ENCODE measurements at places on chromosomes 5 and 9. TPM values are rescaled to one million over a fixed set of nuclear protein-coding genes. Genes with fewer than 3 reads are reported as not detected.
A peak's percentile ranks its signal among the peaks of the same experiment; 100 is the strongest.

The C1QTNF2 gene
- total RNA-seq = 0.53 TPM

DNA sequence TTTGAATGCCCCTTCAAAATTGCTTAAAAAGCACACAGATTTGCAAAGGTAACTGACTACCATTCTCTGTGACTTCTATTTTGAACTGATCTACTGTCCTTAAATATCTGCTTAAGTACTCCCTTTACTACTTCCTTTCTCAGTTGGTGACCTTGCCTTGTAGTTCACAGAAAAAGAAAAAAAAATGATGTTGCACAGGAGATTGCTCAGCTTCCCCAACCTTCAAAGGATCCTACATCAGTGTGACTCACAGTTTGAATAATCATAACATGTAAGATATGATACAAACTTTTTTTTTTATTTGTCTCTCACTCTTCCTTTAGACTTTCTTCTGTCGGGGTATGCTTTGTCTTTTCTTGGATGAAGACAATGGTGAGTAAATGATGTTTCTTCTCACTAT, 1029.6 kb downstream of the CDH12 start:
- H3K4me3 ChIP-seq = no peak overlapping the region
- no peaks in the 10 kb centered on the region for H3K36me3 ChIP-seq
- no peaks in the 10 kb centered on the region for H3K4me1 ChIP-seq
- H3K27ac ChIP-seq = no peak overlapping the region
- DNase-seq = no peak

DNA sequence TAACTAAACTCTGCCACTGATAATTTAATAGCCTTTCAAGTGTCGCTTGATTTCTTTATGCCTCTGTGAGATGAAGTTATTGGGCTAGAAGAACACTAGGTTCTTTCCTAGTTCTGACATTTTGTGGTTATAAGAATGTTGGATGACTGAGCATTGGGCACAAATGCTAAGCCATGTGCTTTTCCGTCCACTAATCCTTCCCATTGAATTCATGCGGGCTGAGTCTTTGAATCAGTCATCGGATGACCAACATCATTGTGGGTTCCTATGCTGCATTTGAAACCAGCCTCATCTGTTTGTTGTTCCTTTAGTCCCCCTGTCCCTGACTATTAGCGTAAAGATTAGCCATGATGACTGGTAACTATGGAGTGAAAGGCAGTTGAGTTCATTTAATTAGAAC, 58.5 kb downstream of the ALDH1A1 start:
- DNase-seq = no peak
- H3K4me1 ChIP-seq = no peaks in the 10 kb centered on the region

DNA sequence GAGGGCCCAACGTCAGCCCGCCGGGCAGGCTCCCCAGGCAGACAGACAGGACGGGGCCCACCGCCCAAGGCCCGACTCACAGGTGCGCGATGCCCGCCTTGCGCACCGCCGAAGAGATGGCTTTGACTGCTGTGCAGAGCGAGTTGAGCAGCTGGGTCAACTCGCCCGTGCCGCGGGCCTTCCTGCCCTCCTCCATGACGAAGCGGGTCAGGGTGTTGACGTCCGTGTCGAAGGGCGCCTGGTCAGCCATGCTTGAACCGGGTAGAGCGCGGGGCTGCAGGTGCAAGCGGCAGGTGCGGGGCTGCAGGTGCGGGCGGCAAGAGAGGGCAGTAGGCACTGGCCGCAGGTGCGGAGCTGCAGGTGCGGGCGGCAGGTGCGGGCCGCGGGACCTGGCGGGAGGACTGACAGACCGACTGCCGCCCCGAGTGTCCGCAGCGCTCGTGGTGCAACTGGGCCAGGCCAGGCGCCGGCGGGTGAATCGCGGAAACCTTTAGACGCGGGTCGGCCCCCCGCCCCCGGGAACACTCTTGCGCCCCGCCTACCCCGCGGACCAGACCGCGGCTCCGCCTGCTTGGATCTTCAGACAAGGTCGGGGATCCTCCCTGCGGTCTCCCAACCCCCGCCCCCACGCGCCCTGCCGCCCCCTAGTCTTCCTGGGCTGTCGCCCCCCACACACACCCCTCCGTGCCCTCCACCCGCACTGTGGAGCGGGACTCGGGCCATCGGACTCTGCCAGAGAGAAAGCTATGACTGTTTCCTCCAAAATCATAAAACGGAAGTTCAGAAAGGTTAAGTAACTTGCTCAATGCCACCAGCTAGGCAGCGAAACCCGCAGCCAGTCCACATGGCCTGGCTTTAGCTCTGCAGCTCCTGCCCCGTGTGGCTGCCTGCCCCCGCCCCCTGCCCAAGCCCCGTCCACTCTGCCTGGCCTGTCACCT, at the start of gene FBP1:
Gene FBP1, minus strand, starts transcription at position 458 of the 938 bp plus-strand sequence. Its CDS starts 208 bp downstream, at position 250.
- H3K27me3 ChIP-seq = no peaks in the 10 kb centered on the region
- H3K27ac ChIP-seq = no peak within 1 kb of the TSS
- peaks cover 5% of the 10 kb centered on the region for H3K4me1 ChIP-seq
- no peak for DNase-seq
- H3K36me3 ChIP-seq = no peaks in the 10 kb centered on the region

GRCh38 chr5:131810510-131811249, 13.9 kb upstream of the FNIP1 start:
- no peak for DNase-seq
- no peaks in the 10 kb centered on the region for H3K36me3 ChIP-seq
- H3K4me1 ChIP-seq = no peaks in the 10 kb centered on the region
- H3K4me3 ChIP-seq = no peak overlapping the region
- H3K27ac ChIP-seq = no peak overlapping the region
- no peaks in the 10 kb centered on the region for H3K27me3 ChIP-seq

The ARHGEF39 gene
- 0.18 TPM for total RNA-seq

GRCh38 chr5:132251220-132251725, 6.2 kb upstream of the PDLIM4 start:
- H3K27ac ChIP-seq = no peak overlapping the region
- no peaks in the 10 kb centered on the region for H3K36me3 ChIP-seq
- no peaks in the 10 kb centered on the region for H3K27me3 ChIP-seq
- peaks cover 5% of the 10 kb centered on the region for H3K4me1 ChIP-seq

The SAPCD2 gene
- total RNA-seq = 0.57 TPM

The SPACA9 gene
- total RNA-seq = 8.9 TPM

DNA sequence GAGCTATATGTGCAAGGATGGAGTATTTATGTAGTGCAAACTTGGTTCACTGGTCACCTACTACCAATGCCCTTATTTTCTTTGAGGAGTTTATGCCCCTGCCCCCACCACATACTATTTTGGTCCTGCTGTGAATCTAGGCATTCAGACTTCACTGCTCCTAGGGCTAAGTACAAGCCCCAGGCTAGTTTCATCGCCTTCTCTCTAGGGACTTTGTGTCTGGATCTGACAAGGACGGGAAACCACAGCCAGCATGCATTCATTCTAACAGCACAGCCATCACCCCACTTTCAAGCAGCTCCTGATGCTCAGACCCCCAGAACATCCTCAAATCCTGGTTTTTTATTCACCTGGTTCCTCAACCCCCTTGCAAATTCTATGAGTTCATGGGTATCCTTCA, 56.8 kb downstream of the DRD1 start:
- DNase-seq = no peak
- no peaks in the 10 kb centered on the region for H3K4me1 ChIP-seq
- no peak overlapping the region for H3K27ac ChIP-seq

The ZBTB43 gene
- 14.8 TPM for total RNA-seq

The SEMA4D gene
- total RNA-seq = 19.0 TPM

- H3K36me3 ChIP-seq = no peaks in the 10 kb centered on the region
- DNase-seq = no peak
- no peaks in the 10 kb centered on the region for H3K27me3 ChIP-seq
- no peaks in the 10 kb centered on the region for H3K4me1 ChIP-seq
- no peak overlapping the region for H3K27ac ChIP-seq
- H3K4me3 ChIP-seq = peak overlapping the region; percentile 79
These were observed 1.6 kb downstream of the HINT1 start for GRCh38 chr5:131163276-131164119.

- no peaks in the 10 kb centered on the region for H3K36me3 ChIP-seq
- peak overlapping the region; percentile 45 for H3K4me3 ChIP-seq
- peak; percentile 87 for DNase-seq
- no peaks in the 10 kb centered on the region for H3K27me3 ChIP-seq
- H3K4me1 ChIP-seq = peaks cover 21% of the 10 kb centered on the region
These were observed 4.6 kb upstream of the MYOZ3 start for GRCh38 chr5:150656191-150657132.

GRCh38 chr9:123406691-123407216, 50.8 kb downstream of the CRB2 start:
- H3K27me3 ChIP-seq = no peaks in the 10 kb centered on the region
- H3K27ac ChIP-seq = no peak overlapping the region
- no peaks in the 10 kb centered on the region for H3K36me3 ChIP-seq

GRCh38 chr5:1493413-1493812, 30.3 kb downstream of the LPCAT1 start:
- DNase-seq = no peak
- no peak overlapping the region for H3K4me3 ChIP-seq
- H3K27ac ChIP-seq = no peak overlapping the region
- no peaks in the 10 kb centered on the region for H3K4me1 ChIP-seq
- H3K27me3 ChIP-seq = no peaks in the 10 kb centered on the region
- H3K36me3 ChIP-seq = no peaks in the 10 kb centered on the region

GRCh38 chr5:73280386-73280785, 107.4 kb downstream of the TMEM174 start:
- no peaks in the 10 kb centered on the region for H3K27me3 ChIP-seq
- H3K27ac ChIP-seq = no peak overlapping the region
- DNase-seq = no peak
- peaks cover 1% of the 10 kb centered on the region for H3K4me1 ChIP-seq

The FREM1 gene
- total RNA-seq = 0.95 TPM

The BTNL8 gene
- total RNA-seq = not detected

The PTGES gene
- total RNA-seq = 5.1 TPM

The CMBL gene
- total RNA-seq = 56.9 TPM

GRCh38 chr5:180866985-180867384, 5.9 kb upstream of the ZFP62 start:
- no peaks in the 10 kb centered on the region for H3K36me3 ChIP-seq
- no peak overlapping the region for H3K27ac ChIP-seq
- no peak overlapping the region for H3K4me3 ChIP-seq

The AGXT2 gene
- not detected for total RNA-seq

- no peak for DNase-seq
- no peaks in the 10 kb centered on the region for H3K27me3 ChIP-seq
- no peaks in the 10 kb centered on the region for H3K36me3 ChIP-seq
- H3K4me3 ChIP-seq = no peak overlapping the region
These were observed 4.0 kb upstream of the GADD45G start for GRCh38 chr9:89600831-89601230.

The PCDHGB7 gene
- 22.9 TPM for total RNA-seq

The NOP16 gene
- total RNA-seq = 19.9 TPM

DNA sequence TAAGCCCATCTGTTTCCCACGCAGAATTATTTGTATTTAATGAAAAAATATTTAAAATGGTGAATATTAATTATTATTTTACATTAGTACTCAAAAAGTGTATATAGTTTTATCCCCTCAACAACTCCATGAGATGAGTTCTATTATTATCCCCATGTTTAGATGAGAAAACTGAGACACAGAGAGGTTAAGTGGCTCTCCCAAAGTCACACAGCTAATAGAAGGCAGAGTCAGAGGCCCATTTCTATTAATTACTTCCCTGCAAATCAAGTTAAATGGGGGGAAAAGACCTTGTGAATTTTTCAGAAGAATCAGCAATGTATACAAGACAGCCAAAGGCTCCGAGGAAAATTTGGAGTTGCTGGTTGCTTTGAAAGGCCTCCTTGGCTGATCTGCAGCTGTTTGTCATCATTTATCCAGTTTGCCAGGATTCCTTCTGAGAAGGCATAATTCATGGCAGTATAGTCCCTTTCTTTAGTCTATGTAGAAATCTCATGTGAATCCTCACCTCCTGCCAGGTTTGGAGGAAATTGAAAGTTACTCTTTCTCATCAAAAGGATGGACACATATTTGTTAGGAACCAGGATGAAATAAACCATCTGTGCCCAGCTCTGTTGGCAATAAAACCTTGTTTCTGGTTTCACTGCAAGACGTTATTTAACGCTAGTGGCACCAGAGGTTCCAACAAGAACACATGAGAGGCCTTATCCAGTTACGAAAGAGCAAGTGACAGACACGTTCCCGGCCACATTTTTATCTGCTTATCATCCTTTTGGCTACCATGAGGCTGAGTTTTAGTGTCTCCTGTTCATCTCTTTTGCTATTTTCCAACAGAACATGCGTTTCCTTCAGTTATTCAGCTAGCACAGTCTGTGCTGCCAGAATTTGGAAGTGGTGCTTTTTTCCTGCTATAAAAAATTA, 621 bp downstream of the FYB1 start:
- H3K4me3 ChIP-seq = no peak overlapping the region
- no peak for DNase-seq
- H3K4me1 ChIP-seq = no peaks in the 10 kb centered on the region

DNA sequence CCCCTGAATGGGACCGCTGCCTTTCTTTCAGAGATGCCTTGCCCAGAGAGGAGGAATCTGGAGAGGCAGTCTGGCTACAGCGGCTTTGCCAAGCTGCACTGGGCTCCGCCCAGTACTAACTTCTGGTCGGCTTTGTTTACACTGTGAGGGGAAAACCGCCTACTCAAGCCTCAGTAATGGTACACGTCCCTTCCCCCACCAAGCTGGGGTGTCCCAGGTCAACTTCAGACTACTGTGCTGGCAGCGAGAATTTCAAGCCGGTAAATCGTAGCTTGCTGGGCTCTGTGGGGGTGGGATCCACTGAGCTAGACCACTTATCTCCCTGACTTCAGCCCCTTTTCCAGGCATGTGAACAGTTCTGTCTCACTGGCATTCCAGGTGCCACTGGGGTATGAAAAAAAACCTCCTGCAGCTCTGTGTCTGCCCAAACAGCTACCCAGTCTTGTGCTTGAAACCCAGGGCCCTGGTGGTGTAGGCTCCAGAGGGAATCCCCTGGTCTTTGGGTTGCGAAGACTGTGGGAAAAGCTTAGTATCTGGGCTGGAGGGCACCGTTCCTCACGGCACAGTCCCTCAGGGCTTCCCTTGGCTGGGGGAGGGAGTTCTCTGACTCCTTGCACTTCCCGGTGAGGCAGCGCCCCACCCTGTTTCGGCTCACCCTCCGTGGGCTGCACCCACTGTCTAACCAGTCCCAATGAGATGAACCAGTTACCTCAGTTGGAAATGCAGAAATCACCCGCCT, 171.2 kb downstream of the CWC27 start:
- H3K27me3 ChIP-seq = no peaks in the 10 kb centered on the region
- H3K27ac ChIP-seq = no peak overlapping the region
- H3K4me1 ChIP-seq = peaks cover 5% of the 10 kb centered on the region
- no peaks in the 10 kb centered on the region for H3K36me3 ChIP-seq
- no peak overlapping the region for H3K4me3 ChIP-seq
- DNase-seq = peak; percentile 52

DNA sequence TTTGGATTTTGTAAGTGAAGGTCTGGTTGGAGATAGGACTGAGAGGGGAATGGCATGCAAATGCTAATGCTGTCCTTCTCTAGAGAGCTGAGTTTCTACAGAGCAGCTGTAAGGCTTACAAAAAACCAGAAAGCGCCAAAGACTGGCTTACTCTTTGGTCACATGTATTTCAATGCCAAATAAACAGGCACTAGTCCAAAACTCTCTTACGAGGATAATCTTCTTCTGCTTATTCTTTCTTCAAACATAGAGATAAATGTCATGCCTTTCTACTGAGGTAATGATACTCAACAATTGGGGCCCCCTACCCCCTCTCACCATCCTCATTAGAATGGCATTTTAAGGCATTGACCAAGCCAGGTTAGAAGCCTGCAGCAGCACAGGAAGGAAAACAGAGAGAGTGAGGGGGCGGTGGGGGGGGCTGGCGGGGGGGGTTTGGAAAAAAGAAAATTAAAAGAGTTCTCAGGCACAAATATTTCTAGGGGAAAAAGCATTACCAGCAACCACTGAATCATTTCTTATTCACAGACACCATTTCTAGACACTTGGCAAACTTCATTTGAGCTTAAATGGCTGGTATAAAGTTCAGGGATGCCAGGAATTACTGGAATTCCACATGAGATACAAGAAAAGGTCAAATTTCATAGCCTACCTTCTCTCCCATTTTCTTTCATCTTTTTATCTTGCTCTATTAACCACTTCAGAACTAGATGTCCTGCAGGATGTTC, 34.0 kb downstream of the PUM3 start:
- no peaks in the 10 kb centered on the region for H3K27me3 ChIP-seq
- no peak overlapping the region for H3K4me3 ChIP-seq
- H3K36me3 ChIP-seq = no peaks in the 10 kb centered on the region
- peak; percentile 41 for DNase-seq
- no peak overlapping the region for H3K27ac ChIP-seq

All from ovary (tissue), 10 donors.